ENCODE measurements at places on chromosomes 4 and X.

DNA sequence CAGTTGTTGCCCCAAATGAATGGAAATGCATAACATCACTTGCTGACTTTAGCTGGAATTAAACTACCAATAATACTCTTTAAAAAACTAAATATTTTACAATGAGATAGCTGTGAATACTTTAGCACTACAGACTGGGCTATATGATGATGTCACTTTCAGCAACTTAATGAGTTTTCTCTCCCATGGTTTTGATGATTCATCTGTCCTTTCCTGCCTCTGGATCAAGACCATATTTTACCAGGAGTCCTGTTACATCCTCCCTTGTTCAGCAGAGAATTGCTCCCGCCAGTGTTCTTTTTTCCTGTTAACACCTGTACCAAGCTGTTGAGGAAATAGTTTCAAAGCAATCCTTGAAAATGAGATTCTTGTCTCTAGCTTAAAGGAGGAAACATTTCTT is 543.0 kb downstream of the SPRY1 start:
- no peaks in the 10 kb centered on the region for H3K4me1 ChIP-seq
- H3K27me3 ChIP-seq, result no peaks in the 10 kb centered on the region
- no peak for DNase-seq
- H3K36me3 ChIP-seq, result no peaks in the 10 kb centered on the region

- DNase-seq, result no peak
- H3K27me3 ChIP-seq, result no peaks in the 10 kb centered on the region
- H3K36me3 ChIP-seq, result peaks cover 55% of the 10 kb centered on the region
- no peak overlapping the region for H3K27ac ChIP-seq
Observed at GRCh38 chr4:105234582-105234981, 87.9 kb downstream of the TET2 start.

- H3K4me3 ChIP-seq, result no peak overlapping the region
- H3K4me1 ChIP-seq, result peaks cover 2% of the 10 kb centered on the region
- H3K27ac ChIP-seq, result no peak overlapping the region
- no peak for DNase-seq
Observed at GRCh38 chrX:9785254-9785943, 830 bp upstream of the SHROOM2 start.

GRCh38 chr4:95045429-95045828 is 287.7 kb downstream of the BMPR1B start:
- H3K4me3 ChIP-seq, result no peak overlapping the region
- no peak overlapping the region for H3K27ac ChIP-seq
- no peaks in the 10 kb centered on the region for H3K27me3 ChIP-seq
- DNase-seq, result no peak
- H3K36me3 ChIP-seq, result no peaks in the 10 kb centered on the region
